CD4-positive, alpha-beta memory T cell (primary cell): ENCODE measurements at places on chromosomes 5 and 9. TPM values are rescaled to one million over a fixed set of nuclear protein-coding genes. Genes with fewer than 3 reads are reported as not detected.

DNA sequence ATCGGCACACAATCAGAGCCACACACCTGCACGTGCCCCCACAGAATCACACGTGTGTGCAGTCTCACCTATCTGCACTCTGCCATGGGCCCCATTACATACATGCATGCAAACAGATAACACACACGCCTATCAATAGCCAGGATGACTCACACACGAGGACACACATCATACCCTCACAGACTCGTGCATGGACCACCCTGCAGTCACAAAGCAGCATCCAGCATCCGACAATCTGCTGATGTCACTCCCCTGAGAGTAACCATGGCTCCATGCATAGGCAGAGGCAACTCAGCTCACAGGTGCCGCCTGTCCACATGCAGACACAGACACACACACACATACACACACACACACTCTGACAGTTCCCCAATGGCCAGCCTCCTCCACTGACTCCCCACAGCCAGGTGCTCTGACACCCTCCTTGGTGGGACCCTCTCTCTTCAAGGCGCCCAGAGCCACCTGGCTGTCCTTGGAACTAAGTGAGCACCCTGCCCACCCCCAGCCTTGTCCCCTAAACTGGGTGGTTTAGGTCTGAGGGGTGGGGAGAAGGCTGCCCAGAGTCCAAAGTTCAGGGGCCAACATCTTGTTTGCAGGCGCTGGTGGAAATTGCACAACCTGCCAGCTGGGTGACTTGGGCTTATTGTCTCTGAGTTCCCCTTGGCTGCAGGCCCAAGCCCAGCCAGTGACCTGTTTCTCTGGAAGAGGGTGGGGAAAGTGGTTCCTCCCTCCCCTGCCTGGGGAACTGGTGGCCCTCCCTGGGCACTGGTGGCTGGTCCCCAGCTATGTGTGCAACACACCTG, 34.6 kb upstream of the NEK6 start:
- H3K4me3 ChIP-seq: no peak overlapping the region
- H3K27ac ChIP-seq: no peak overlapping the region
- no peaks in the 10 kb centered on the region for H3K27me3 ChIP-seq
- H3K36me3 ChIP-seq: no peaks in the 10 kb centered on the region

GRCh38 chr9:116340270-116340669, 186.7 kb downstream of the PAPPA start:
- no peak overlapping the region for H3K4me3 ChIP-seq
- DNase-seq: no peak
- H3K36me3 ChIP-seq: no peaks in the 10 kb centered on the region
- no peaks in the 10 kb centered on the region for H3K4me1 ChIP-seq
- no peaks in the 10 kb centered on the region for H3K27me3 ChIP-seq

DNA sequence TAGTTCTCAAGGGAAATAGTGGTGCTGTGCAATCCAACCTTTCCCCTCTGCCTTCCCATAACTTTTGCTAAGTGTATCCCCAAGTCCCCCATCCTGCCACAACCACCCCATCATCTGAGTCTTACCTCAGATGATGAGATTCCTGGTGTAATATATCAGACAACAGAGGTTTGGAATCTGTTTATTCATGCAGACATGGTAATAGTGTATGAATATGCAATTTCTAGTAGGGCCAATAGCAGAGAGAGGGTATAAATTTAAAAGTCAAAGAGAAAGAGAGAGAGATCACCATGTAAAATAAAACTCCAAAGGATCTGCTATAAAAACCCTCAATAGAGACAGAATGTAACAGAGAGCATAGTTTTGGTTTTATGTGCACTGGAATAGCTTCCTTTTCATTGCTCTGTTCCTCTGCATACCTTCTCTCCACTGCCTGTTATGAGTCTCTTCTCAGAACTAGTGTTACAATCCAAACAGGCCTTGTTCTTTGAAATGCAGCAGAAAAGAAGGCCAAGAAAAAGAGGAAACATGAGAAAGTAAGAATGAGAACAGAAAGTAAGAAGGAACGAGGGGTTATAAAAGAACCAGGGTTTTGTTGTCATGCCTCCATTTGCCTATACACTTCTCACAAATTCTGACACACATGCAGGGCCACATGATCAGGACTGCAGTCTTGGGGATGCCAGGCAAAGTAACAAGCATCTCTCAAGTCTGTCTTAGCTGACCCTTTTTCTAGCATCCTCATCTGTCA, 278.0 kb downstream of the CETN3 start:
- no peak for DNase-seq
- no peak overlapping the region for H3K4me3 ChIP-seq
- H3K27me3 ChIP-seq: no peaks in the 10 kb centered on the region
- no peaks in the 10 kb centered on the region for H3K4me1 ChIP-seq

DNA sequence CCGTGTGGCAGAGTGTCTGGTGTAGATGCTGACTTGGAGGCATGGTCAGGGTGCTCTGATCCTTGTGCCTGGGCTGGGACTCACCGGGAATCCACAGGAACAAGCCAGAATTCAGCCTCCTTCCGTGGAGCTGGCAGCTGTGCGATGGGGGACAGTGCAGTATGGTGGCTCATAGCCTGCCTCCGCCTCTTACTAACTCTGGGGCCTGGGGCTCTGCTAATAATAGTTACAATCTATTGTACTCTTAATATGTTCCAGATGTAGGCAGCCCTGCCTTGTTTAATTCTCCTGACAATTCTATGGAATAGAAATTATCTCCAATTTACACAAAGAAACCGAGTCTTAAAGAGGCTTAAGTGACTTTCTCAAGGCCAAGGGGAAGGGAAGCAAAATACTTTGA, 77.6 kb downstream of the PCDH1 start:
- H3K4me3 ChIP-seq: no peak overlapping the region
- peaks cover 11% of the 10 kb centered on the region for H3K4me1 ChIP-seq
- no peak for DNase-seq

GRCh38 chr5:143890487-143890886, 78.5 kb downstream of the HMHB1 start:
- H3K27me3 ChIP-seq: no peaks in the 10 kb centered on the region
- H3K4me1 ChIP-seq: no peaks in the 10 kb centered on the region
- H3K4me3 ChIP-seq: no peak overlapping the region
- no peaks in the 10 kb centered on the region for H3K36me3 ChIP-seq
- no peak for DNase-seq

- DNase-seq: no peak
- no peak overlapping the region for H3K27ac ChIP-seq
- H3K36me3 ChIP-seq: no peaks in the 10 kb centered on the region
- no peak overlapping the region for H3K4me3 ChIP-seq
- H3K27me3 ChIP-seq: peaks cover 11% of the 10 kb centered on the region
- H3K4me1 ChIP-seq: no peaks in the 10 kb centered on the region
Observed at GRCh38 chr5:96427824-96428223, 5.2 kb downstream of the PCSK1 start.

DNA sequence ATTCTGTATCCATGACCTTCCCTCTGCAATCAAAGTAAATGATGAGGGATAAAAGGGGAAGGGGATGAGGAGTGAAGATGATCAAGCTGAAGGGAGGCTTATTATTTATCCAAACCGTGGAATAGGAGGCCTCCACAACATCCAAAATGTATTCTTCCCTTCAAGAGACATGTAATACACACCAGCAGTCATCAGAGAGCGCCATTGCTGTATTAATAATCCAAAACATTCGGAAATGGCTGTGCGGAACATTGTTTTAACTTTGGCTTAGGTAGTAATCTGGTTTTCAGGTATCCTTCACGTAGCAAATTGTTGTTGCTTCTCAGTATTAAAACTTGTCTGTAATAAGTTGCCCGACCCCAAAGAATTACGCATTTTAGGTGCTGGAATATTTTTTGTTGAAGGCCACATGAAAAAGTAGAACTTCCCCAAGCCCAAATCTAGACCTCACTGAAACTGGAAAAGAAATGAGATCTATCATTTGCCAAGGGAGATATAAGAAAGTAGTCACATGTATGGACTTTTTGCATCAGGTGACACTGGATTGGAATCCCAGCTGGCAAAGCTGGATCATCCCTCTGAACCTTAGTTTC, 2.6 kb upstream of the BOD1 start:
- DNase-seq: peak; percentile 65
- no peak overlapping the region for H3K27ac ChIP-seq
- H3K36me3 ChIP-seq: no peaks in the 10 kb centered on the region
- H3K4me1 ChIP-seq: peaks cover 24% of the 10 kb centered on the region
- no peaks in the 10 kb centered on the region for H3K27me3 ChIP-seq
- no peak overlapping the region for H3K4me3 ChIP-seq

Gene ENTREP1
- not detected for polyA plus RNA-seq

Gene SLC4A9
- polyA plus RNA-seq: not detected

Gene INSL4
- polyA plus RNA-seq: not detected
